ENCODE measurements at places on chromosomes 2 and 18.

DNA sequence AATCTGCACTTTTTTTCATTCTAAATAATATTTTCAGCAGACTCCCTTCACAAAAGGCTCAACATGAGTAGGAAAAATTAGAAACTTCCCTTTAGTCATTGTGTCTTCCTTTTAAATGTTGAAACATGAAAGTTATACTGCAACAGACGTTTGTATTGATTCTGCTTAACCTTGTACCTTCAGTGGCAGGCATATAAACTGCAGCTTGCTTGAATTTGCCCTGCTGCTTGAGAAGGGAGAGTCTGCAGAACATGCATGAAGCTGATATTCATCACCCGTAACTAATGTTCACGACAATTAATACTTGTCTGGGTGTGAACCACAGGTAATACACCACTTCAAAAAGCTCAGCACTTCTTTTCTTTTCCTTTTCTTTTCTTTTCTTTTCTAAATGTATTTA lies 294.7 kb upstream of the LRP1B start:
- no peak for DNase-seq

- no peak for DNase-seq
Observed at GRCh38 chr2:43634604-43635306, 2.3 kb upstream of the PLEKHH2 start.

GRCh38 chr2:11799826-11800225 lies 53.4 kb downstream of the LPIN1 start:
- no peak for DNase-seq

DNA sequence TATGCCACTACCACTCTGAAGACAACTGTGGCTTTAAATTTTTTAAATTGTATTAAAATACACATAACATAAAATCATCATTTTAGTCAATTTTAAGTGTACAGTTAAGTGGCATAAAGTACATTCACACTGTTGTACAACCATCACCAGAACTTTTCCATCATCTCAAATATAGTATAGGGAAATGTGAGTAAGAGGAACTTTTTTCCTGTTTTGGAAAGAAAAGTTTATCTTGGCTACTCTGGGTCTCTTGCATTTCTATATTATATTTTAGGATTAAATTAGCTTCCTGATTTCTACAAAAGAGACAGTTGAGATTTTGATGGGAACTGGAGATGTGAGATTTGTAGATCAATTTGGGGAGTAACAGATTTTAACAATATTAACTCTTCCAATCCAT lies 3.3 kb downstream of the TPGS2 start:
- DNase-seq: no peak

- no peak for DNase-seq
Observed at GRCh38 chr2:11187731-11188130, 32.5 kb downstream of the SLC66A3 start.

DNA sequence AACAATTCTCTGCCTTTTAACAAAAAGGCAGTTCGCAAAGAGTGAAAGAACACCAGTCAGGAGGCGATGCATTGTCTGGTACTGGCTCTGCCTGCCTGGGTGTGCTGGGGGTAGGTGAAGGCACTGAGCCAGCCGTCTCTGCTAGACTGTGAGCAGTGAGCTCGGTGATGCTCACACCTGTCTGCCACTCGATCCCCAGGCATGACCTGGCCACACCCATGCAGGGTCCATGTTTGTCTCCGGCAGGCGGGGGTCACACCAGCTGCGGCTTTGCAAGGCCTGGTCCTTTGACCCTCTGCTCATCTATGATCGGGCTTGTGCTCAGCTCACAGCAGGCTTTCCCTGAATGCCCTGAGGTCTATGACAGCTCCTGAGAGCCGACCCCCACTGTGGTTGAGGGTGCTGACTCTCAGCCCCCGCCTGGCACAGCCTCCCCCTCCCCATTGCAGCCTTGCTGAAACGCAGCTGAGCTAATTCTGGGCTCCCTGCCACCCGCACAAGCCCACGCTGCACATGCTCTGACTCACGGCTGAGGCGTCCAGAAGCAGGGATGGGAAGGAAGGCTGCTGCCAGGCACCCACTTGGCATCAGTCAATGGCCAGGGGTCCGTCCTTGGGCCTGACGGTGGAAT lies 23.7 kb downstream of the CRACDL start:
- no peak for DNase-seq

DNA sequence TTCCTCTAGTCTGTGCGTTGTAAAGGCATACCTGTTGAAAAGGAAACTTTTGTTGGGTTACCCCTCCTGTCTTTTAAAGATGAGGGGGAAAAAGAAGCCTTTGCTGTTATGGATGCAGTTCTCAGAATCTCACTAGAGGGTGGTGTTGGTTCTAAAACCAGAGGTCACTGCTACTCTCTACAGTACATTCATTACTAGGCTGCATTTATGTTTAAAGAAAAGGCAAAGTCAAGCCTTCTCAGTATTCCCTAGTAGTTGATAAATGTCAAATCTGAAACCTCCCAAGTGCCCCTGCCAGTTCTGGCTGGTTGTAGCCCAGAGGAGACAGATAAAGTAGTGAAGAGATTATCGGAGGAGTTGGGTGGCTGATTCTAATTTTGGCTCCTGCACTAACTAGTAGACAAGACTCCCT lies 1.4 kb upstream of the PLCL1 start:
- peak; percentile 52 for DNase-seq

DNA sequence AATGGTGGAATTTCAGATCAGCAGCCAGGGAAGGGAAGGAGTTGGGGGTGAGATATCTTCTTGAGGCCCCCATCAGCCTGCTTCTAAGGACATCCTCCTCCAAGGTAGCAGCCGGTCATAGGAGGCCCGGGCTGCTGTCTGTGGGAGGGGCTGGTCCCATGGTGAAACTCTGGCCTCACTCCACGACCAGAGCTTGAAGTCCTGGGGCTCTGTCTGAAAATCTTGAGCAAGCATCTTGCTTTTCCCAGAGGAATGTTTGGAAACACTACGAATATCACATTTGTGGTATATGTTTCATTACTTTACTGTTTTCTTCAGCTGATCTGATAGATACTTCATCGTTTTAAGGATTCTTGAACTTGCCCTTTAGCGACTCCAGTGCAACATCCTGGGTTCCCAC lies 103.7 kb downstream of the CTAGE1 start:
- no peak for DNase-seq

DNA sequence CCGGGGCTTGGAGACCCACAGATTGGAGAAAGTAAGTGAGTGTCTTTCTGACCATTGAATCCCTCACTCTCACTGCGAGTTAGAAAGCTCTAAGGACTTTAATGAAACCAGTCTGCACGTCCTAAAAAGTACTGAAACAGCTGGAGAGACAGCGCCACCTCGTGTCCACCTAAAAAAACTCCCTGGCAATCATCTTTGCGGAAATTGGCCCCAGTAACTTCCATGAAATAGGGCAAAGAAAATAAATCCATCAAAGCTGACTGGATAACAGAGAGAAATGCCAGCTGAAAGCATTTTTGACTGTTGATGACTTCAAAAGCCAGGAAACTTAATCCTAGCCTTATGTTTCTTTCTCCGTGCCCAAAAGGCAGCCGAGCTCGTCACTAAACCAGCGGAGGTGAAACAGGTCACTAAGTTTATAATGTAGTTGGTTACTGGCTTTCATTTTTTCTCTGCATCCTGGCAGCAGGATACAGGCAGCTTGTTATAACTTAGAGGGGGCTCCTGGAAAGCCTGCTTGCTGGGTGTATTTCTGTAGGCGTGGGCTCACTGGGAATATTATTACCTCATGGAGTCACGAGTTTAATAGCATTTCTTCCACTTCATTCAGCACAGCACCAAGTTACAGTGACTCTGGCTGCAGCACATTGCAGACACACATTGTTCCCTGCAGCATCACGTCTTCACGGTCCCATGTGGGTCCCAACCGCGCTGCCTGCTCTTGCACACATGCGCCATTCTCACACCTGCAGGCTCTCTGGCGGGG lies 266.5 kb downstream of the HRH4 start:
- DNase-seq: peak; percentile 43

- no peak for DNase-seq
Observed at GRCh38 chr2:74419345-74419744, 2.1 kb downstream of the C2orf81 start.

GRCh38 chr2:136091899-136092298 lies 26.1 kb downstream of the CXCR4 start:
- DNase-seq: no peak

GRCh38 chr2:190280565-190281350 lies 38.9 kb downstream of the HIBCH start:
- DNase-seq: no peak

DNA sequence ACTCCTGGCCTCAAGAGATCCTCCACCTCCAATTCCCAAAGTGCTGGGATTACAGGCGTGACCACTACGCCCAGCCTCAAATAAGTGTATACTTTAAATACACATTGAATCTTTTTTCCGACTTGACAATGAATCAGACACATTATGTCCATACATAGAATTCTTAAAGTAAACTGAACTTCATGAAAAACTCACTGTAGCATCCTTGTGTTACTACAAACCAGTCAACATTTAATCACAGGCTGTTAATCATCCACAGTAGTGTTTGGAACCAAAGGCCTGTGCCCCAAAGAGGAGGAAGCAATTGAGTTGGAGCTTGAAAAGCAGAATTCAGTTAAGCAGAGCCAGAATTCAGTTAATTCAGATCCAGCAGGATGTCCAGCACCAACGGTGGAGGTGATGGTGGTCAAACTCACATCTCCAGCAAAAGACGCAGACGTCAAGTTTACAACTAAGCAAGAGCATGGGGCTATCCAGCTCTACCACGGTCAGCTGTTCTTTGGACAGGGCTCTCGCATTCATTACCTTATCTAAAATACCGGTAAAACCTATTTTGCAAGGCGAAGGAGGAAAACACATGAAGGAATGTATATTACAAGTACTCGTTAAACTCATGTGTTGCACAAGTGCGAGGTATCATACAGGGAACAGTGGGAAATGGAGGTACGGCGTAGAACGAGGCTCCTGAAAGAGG lies 1.2 kb downstream of the SLC39A6 start:
- DNase-seq: no peak

DNA sequence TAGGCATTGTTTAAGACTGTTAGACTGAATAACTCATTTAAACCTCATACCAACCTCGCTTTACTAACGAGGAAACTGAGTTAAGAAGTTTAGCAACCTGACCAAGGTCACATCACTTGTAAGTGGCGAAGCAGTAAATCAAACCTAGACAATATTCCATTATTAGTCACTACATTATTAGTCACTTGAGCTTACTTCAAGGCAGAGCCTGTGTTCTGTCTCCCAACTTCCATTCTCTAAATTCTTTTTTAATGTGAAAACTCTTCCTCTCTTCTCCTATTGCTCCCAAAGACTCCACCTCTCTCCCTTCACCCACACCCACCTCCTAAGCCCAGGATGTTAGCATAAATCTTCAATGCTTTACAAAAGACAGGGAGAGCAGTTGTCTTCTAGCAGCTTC lies 156.5 kb downstream of the ARL6IP6 start:
- no peak for DNase-seq

GRCh38 chr18:45449418-45450227 lies 165.7 kb upstream of the SLC14A2 start:
- DNase-seq: no peak

DNA sequence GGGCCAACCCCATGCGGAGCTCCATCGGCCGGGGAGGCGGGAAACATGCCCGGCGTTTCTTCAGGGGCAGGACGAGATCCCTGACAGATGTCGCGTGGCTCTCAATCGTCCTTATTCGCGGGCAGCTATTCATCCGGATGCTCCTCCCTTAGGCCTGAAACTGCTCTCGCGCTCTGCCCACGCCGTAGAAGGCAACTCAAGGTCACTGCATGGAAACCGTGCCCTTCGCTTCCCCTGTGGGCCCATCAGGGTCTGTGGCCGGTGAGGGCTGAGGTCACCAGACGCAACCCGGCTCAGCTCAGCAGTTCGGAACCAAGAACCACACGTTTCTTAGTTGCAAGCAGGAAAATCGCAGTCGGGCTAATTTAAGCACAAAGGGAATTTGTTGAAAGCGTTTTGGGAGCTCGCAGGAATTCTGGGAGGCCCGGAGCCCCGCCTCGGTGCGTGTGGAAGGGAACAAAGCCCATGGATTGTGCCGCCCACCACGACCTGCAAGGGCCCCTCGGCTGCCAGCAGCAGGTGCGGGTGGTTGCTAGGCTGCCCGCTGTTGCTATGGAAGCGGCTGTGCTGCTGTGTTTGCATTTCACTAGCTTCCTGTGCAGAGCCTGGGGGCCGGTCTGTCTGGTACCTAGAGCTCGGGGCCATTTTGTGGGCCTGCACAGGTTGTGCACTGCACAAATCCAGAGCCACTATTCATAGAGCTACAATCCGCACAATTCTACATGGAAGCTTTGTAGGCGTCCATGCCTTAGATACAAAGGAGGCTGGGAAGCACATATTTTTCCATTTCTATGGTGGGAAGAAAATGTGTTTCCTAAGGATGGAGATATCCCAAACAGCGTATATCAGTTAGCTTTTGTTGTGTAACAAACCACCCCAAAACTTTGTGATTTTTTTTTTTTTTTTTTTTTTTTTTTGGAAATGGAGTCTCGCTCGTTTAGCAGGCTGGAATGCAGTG lies 6.0 kb upstream of the ALLC start:
- DNase-seq: peak; percentile 74

DNA sequence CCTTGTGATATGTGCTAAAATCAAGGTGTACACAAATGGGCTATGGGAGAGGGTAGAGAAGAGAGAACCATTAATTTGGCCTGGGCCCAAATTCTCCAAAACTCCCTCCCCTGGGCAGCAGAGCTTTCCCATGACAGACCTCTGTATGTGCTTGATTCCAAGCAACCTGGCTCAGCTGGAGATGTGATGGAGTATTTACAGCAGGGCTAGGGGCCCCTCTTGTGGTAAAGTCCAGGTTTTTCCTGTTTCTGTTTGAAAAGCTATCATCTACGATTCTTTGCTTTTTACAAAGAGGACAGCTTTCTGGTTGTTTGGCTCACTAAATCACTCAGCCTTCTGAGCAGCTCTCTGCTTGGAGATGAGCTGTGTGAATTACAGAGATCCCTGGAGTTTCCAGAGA lies 40.3 kb downstream of the KCNS3 start:
- no peak for DNase-seq

DNA sequence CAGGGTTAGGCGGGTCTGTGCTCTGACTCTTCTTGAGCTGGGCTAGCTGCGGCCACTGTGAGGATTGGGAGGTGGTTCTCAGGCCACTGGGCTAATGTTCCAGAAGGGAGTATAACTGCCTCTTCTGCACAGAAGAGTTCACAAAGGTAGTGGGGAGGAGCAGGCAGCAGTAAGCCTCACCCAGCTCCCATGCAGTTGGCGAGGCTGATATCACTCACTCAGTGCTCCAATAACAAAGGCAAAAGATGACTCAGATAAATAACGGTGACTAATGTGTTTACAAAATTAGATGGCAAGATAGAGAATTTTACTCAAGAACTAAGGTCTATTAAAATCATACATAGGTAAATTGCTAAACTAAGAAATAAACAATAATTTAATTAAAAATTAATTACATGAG lies 174.2 kb upstream of the TMEM200C start:
- no peak for DNase-seq

- no peak for DNase-seq
Observed at GRCh38 chr2:216789081-216789480, 70.8 kb downstream of the TNP1 start.

- no peak for DNase-seq
Observed at GRCh38 chr2:61632276-61633169, 94.4 kb upstream of the XPO1 start.

GRCh38 chr2:11330457-11331142 lies 13.8 kb downstream of the ROCK2 start:
- DNase-seq: no peak

All from CD4-positive, alpha-beta T cell treated with Interleukin-15 for 4 hours (primary cell).